ENCODE measurements at places on chromosomes 3 and 15.
A peak's percentile ranks its signal among the peaks of the same experiment; 100 is the strongest.

DNA sequence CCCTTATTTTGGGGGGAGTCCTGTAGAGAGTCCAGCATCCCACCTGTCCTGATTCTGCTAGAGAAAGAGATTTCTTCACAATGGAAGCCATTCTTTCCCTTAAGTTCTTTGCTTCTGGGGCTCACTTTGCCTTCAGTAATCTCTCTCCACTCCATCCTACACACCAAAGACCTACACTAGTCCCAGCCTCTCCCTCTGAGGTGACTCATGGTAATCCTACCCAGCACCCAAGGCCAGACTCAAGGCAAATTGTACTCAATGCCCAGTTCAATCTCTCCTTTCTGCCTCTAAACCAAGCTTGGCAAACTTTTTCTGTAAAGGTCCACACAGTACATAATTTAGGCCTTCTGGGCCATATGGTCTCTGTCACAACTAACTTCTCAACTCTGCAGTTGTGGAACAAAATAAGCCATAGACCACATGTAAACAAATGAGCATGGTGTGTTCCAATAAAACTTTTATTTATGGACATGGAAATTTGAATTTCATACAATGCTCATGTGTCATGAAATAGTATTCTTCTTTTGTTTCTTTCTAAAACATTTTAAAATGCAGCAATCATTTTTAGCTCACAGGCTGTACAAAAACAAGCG is 72.5 kb downstream of the MRPL46 start:
- DNase-seq: no peak

DNA sequence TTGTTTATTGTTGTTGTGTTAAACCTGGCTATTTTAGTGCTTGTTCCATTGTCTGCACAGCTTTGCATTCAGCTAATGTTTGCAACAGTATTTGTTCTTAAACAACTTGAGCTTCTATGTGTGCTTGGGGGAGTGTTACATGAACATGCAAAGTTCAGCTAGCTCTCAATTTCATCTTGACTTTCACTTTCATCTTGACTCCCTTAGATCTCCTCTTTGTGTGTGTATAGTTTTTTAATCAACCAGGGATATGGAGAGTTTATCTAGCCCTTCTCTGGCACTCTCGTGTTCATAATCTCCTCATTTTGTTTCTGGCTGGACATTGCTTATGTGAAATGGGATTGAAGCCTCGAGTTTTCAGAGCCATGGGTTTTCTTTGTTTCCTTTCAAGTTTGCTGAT is 212.4 kb upstream of the ZBTB20 start:
- DNase-seq: no peak

DNA sequence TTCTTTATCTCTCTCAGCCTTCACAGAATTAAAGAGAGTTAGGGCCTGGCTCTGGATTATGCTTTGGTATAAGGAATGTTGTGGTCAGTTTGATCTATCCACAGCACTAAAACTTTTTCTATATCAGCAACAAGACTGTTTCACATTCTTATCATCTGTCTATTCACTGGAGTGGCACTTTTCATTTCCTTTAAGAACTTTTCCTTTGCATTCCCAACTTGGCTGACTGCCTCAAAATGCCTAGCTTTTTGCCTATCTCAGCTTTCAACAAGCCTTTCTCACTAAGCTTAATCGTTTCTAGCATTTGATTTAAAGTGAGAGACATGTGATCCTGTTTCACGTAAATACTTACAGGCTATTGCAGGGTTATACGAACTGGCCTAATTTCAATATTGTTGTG is 471.8 kb downstream of the GBE1 start:
- DNase-seq: no peak

- no peak for DNase-seq
Measured at GRCh38 chr3:12948891-12949711, 107.7 kb upstream of the RPL32 start.

GRCh38 chr3:137110392-137110996 is 152.7 kb downstream of the IL20RB start:
- no peak for DNase-seq

DNA sequence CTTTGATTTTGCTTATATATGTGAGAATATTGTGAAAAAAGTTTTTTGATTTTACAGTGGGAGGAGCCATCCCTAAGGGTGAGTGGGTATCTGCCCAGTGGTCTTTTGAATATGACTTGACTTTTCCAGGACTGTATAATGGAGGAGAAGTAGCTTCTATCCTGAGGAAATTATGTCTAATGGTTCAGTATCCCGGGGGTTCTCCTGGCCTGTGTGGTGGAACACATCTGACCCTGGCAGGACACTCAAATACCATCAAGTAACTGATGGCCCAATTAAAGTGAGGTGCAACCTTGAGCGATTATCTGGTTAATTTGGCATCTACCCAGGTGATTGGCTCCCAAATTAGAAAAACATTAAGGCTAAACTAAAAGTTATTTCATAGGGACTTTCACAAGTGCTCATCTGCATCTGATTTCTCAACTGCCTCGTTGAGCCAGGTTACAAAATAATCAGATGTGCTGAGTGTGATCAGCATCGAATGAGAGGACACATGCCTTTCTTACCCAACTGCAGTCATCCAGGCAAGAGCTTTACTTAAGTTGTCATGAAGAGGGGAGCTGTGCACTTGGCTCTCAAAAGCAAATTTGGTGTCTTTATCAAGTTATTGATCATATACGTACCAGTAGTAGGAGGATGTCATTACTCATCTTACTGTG is 201.4 kb downstream of the IL5RA start:
- DNase-seq: no peak

DNA sequence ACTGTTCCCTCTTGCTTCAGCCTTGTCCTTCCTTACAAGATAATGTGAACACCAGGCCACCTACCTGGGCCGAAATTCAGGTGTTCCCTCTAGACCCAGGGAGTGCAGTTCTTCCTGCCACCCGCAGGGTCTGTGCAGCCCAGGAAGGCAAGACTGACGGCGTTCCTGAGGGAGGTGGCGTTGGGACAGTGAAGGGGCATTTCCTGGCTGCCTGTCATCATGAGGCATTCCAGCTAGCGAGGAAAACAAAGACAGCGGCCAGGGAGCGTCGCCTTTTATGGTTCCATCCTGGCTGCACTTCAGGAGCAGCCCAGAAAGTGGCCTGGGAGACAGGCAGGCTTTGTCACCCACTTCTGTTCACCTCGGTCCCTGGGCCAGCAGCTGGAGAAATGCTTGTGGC is 84.8 kb upstream of the WNT5A start:
- no peak for DNase-seq

GRCh38 chr15:68431792-68432401 is at the start of gene ITGA11:
ITGA11 (minus strand) TSS chr15:68432163; CDS start chr15:68432066, 97 bp downstream.
- DNase-seq: no peak

DNA sequence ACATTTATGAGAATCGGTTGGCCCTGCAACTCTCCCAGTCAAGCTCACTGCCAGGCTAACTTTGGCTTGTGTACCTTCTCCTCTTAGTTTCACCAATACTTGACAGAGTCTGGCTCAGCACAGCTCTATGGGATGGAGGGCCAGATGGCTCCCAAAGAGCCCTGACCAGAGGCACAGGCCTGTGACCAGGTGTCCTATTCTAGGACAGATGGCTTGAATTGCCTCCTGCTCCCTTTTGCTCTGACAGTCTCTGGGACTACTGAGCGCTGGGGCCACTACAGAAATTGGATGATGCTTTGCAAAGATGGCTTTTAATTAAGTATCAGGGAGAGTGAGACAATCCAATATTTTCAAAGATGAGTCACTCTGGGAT is 10.3 kb upstream of the ARID3B start:
- no peak for DNase-seq

DNA sequence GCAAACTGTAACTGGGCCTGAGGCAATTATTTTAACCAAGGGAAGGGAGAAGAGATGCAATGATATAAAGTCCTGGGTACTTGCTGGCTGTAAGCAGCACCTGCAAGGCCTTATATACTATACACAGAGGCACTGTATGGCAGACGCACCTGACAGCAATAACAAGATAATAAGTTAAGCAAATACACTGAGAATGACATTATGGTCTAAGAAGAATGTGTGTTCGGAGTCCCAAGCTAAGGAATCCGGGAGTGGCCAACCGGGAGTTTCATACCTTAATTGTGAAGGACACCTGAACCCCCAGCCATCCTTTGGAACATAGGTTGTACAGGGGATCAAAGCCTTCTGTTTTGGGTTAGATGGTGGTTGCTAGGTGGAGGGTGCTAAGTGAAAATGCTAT is 13.7 kb downstream of the FAM240A start:
- DNase-seq: no peak

DNA sequence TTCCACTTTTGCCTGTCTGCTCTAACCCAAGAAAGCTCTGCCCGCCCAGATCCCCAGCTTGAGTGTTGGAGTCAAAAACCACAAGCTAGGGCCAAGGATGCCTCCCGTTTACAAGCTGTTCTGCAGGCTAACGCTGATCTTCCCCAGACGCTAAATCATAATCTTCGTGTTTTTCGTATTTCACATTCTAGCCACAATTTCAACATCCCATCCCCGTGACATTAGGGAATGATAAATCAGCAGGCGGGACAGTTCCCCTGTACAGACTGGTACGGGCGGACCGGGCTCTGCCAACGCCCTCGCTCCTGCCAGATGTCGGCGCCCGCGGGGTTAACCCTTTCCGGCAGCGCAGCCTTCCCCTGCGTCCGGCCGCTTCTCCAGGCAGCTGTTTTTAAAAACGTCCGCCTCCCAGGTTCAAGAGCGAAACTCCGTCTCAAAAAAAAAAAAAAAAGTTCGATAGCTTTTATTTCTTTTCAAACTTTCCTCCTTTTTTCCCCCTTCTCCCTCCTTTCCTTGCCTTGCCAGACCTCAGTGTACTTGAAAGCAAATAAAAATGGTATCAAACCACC is 81.0 kb upstream of the BNC1 start:
- DNase-seq: peak; percentile 49

GRCh38 chr3:177646749-177647148 is 449.5 kb upstream of the TBL1XR1 start:
- DNase-seq: no peak

- no peak for DNase-seq
Measured at GRCh38 chr3:78141269-78141668, 1101.4 kb downstream of the ROBO2 start.

- DNase-seq: no peak
Measured at GRCh38 chr3:171135549-171135948, 109.0 kb upstream of the SLC2A2 start.

DNA sequence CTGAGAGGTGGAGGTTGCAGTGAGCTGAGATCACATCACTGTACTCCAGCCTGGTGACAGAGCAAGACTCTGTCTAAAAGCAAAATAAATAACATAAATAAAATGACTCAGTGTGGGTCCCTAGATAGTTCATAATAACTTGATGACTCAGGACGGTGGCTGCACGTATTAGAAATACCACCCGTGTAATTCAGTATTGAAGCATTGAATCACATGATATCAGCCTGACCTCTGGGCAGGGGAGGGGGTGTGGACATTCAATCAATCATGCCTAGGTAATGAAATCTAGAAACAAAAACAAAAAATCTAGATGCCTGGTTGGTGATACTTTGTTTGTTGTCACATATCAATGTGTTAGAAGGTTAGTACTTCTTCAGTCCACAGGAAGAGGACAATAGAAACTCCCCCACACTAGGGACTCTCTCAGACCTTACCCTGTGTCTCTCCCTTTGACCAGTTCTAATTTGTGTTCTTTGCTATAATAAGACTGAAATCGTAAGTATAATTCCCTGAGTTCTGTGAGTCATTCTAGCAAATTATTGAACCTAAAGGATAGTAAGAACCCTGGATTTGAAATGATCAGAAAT is 177.3 kb downstream of the GAP43 start:
- DNase-seq: no peak

DNA sequence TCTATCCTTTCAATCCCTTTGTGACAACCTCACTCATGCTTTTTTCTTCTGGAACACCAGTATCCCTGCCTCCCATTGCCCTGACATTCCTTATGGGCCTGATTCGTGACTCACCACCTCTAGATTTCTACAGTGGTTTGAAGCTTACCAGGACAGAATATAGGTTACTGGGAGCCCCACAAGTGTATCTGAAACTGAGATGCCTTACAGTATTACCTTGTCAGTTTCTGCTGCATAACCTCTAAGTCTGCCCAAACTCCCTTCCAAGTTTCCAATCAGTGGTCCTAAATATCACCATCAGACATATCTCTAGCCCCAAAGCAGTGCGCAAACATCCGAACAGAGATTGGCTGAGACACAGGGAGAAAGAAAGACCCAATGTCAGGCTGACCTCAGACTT is 5.6 kb downstream of the CPB1 start:
- DNase-seq: no peak

DNA sequence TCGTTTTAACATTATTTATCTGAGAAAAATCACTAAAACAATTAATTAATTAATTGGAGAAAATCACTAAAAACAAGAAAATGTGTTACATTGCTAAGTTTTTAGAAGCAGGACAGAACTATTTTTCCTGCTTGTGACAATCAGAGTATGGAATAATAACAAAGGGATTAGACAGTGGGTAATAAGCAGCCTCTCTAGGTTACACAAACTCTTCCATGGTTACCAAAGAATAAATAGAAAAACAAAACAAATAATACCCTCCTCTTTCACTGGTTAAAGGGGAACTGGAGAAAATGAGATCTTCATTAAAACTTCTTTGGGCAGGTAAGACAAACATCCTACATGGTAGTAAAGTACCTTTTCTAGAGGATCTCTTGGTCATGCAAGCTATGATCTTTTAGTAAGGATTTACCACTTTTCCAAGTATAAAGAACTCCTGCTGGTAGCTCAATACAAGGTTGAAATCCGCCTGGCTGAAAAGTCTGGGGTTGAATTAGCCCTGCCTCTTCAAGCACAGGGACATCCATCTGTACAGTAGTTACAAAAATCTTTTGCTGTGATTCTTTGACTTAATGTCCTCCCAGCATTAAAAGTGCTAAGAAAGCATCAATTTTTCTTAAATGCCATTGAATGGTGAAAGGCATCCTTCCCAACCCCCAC is 2.5 kb upstream of the PLCH1 start:
- DNase-seq: no peak

- no peak for DNase-seq
Measured at GRCh38 chr3:104437131-104437750, 929.5 kb upstream of the ALCAM start.

GRCh38 chr15:79067969-79068368 is 22.6 kb downstream of the RASGRF1 start:
- DNase-seq: no peak

DNA sequence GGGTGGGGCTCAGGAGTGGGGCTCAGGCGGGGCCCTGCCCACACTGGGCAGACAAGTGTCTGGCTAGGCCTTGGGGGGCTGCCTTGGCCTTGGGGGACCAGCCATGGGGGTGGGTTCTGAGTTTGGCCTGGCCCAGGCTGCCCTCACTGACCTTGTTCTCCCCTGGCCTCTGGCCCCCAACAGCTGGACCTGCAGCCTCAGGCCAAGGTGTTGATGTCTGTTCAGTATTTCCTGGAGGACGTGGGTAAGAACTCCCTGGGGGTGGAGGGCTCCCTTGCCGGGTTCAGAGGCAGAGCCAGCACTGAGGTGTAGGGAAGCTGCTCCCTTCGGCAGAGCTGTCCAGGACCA is 20.0 kb downstream of the PRKCD start:
- no peak for DNase-seq
